Activated naive CD4-positive, alpha-beta T cell treated with anti-CD3 and anti-CD28 coated beads for 36 hours (primary cell): ENCODE measurements at places on chromosomes 12 and 14. TPM values are rescaled to one million over a fixed set of nuclear protein-coding genes. Genes with fewer than 3 reads are reported as not detected.

The KCNC2 gene
- not detected for total RNA-seq

The MGST1 gene
- total RNA-seq: not detected

The KRT73 gene
- 2.1 TPM for total RNA-seq

The SERPINA10 gene
- not detected for total RNA-seq

The OLR1 gene
- not detected for total RNA-seq

The OASL gene
- total RNA-seq: 13.4 TPM

The SLC7A7 gene
- total RNA-seq: 1.1 TPM

The CYP27B1 gene
- total RNA-seq: 6.1 TPM
